Kidney capillary endothelial cell (primary cell): ENCODE measurements at places on chromosomes 16 and 17.

GRCh38 chr16:1156983-1157638, 4.2 kb downstream of the CACNA1H start:
- no peak for DNase-seq

DNA sequence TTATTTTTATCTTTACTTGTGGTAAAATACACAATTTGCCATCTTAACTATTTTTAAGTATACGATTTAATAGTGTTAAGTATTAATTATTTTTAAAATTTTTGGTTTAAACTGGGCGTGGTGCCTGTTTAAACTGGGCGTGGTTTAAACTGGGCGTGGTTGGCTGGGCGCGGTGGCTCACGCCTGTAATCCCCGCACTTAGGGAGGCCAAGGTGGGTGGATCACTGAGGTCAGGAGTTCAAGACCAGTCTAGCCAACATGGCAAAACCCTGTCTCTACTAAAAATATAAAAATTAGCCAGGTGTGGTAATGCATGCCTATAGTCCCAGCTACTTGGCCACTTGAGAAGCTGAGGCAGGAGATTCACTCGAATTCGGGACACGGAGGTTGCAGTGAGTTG, 4.0 kb upstream of the CCDC43 start:
- no peak for DNase-seq

DNA sequence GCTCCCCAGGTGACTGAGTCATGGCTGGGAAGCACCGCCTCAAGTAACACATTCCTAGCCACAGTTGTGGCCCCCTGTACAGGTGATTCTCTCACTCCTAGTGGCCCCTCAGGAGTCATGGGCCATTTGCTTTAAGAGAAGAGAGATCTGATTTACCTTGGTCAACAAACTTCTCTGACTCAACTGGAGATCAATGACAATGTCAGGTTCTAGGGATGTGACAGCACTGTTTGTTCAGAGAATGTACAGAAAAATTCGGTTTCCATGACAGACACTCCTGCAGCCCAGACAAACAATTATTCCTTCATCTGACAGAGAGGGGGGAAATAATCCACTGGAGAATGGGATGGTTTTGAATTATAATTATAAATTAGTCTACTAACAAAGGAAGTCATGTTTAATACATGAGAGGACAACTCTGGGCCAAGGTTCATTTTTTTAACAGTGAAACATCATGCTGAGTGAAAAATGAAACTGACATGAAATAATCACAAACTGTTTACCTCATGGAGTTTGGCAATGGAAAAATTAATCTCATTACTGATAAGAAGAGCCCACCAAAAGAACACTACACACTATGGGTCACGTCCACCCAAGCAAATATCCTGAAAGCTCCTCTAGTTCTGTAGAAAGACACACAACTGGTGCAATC, 9.7 kb downstream of the ERN1 start:
- no peak for DNase-seq

DNA sequence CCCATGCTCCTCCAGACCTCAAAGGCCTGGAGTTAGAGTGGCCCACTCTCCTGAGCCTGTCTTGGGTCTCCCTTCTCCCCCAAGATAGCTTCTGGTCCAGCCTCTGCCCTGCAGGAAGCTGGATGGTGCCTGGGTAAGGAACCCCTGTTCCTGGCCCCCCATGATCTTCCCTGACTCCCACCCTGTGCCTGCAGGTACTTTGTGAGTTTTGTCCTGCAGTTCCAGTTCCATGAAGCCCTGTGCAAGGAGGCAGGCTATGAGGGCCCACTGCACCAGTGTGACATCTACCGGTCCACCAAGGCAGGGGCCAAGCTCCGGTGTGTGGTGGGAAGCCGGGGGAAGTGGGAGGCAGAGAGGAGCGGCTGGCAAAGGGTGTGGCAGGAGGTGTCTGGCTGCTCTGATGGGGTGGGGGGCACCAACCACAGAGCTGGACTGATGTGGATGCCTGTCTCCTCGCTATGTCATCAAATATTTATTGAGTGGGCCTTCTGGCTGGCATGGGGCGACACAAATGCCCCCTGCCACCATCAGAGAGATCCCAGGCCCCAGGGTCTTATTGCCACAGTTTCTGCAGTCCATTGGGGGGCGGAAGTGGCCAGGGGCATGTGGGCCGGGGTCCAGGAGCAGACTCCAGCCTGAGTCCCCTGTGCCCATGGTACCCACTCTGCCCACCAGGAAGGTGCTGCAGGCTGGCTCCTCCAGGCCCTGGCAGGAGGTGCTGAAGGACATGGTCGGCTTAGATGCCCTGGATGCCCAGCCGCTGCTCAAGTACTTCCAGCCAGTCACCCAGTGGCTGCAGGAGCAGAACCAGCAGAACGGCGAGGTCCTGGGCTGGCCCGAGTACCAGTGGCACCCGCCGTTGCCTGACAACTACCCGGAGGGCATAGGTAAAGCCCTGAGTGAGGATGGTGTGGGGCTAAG, 7.1 kb downstream of the ACE start:
- DNase-seq, result no peak

DNA sequence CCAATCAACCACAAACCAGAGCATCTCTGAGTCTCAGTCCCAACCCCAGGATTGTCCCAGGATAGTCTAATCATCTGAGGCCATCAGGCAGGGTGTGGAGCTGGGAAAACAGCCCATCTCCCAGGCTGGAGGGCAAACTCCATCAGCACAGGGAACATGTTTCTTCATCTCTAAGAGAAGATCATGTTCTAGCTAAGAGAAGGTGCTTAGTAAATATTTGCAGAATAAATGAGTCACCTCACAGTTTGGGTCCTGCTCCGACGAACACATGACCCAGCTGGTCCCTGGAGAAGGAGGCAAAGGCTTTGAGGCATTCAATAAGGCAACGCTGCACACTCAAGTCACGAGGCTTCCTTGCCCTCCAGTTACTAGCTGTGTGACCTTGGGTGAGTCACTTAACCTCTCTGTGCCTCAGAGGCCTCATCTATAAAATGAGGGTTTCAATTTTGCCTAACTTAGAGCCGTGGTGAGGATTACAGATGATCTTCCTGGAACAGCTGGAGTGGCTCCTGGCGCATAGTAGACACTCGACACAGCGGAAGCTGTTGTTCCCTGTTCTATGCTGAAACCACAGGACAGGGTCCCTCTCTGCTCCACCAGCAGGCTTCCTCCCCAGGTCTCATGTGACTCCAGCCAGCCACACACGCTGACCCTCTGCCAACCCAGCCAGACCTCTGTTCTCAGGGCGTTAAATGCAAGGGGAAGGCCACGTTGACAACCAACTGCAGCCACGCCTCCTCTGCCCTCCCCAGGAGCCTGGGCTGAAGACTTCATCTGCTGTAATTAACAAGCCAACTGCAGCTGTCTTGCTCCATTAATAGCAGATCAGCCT, 10.3 kb upstream of the RPL38 start:
- no peak for DNase-seq
